ENCODE measurements at places on chromosomes 7 and 10.
A peak's percentile ranks its signal among the peaks of the same experiment; 100 is the strongest.

- no peak for DNase-seq
Measured at GRCh38 chr10:6108631-6109443, 20.0 kb downstream of the RBM17 start.

- no peak for DNase-seq
Measured at GRCh38 chr7:30634193-30634626, 39.5 kb downstream of the GARS1 start.

GRCh38 chr10:130472236-130472635 is 336.0 kb downstream of the GLRX3 start:
- DNase-seq = no peak

GRCh38 chr7:143352531-143353002 is 9.9 kb downstream of the FAM131B start:
- no peak for DNase-seq

DNA sequence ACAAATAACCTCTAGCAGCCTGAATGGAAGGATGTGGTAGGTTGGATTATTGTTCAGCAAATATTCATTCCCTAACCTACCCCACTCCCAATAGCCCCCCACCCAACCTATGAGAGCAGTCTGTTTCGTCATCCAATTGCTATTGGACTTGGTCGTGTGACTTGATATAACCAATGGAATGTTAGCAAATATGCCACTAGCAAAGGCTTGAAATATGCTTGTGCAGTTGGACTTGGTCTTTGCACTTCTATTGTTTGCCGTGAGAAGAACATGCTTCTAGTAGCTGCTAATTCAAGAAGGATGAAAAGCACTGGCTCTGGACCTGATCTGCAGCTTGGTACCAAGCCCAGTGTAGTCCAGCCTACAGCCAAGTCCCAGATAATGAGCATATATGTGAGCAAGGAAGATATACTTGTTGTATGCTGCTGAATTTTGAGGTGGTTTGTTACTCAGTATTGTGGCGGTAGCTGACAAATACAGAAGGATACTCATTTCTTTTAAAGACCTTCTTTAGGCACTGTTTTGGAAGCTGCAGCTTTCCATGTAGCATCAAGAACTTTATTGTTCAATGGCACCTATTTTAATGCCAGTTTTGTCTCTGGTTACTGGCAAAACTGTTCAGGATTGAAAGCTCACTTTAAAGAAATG is 180.4 kb downstream of the EXOC4 start:
- DNase-seq = no peak

DNA sequence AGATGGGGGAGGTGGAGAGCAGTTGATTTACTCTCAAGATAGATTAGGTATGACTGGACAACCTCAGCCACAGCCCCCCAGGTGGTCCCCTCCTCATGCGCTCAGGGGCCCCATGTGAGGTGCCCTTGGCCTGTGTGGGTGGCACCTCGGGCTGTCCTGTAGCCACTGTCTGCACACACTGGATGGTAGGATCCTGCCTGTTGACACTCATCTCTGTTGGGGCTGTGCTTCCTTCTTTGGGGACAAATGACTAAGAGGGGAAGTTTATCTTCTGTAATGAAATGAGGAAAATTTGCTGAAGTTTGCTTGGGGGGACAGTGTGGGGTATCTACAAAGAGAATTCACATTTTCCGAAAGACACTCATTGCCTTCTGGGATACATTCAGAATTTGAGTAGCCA is 53.6 kb upstream of the ANTXRL start:
- no peak for DNase-seq

DNA sequence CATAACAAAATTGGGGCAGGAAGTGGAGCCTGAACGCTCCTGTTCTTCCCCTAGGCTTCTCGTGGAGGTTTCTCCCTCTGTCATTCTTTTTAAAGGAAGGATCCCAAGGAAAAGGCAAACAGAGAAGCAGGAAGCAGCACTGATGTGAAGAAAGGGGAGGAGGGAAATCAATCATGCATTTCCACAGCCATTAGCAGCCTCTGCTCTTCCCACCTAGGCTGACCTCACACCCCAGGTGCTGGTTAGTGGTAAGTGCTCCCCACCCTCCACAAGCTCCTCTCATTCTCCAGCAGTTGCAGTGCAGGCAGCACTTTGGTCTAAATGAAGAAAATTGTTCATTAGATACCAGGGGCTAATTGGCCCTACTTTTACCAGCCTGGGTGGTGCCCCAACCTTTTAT is 2.6 kb downstream of the CRHR2 start:
- DNase-seq = no peak

DNA sequence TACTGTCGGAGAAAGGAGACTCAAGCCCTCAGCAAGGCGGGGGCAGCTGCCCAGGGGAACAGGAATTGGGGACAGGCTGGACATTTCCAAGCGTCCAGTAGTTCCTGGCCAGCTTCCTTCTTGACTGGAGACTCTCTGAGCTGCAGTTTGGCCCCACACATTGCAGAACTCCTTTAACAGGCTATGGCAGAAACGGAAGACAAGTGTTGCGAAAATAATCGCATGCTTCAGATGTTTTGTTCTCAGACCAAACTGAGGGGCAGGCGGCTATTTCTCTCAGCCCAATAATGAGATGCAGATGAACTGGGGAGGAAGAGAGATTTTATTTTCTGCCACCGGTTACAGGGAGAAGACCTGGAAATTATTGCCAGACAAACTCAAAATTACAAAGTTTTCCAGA is 88.0 kb upstream of the PFKP start:
- no peak for DNase-seq

- DNase-seq = no peak
Measured at GRCh38 chr10:74823791-74824183, 2.6 kb upstream of the KAT6B start.

- DNase-seq = no peak
Measured at GRCh38 chr10:20714518-20714917, 182.6 kb downstream of the NEBL start.

- no peak for DNase-seq
Measured at GRCh38 chr10:76114581-76115001, 683.2 kb downstream of the LRMDA start.

DNA sequence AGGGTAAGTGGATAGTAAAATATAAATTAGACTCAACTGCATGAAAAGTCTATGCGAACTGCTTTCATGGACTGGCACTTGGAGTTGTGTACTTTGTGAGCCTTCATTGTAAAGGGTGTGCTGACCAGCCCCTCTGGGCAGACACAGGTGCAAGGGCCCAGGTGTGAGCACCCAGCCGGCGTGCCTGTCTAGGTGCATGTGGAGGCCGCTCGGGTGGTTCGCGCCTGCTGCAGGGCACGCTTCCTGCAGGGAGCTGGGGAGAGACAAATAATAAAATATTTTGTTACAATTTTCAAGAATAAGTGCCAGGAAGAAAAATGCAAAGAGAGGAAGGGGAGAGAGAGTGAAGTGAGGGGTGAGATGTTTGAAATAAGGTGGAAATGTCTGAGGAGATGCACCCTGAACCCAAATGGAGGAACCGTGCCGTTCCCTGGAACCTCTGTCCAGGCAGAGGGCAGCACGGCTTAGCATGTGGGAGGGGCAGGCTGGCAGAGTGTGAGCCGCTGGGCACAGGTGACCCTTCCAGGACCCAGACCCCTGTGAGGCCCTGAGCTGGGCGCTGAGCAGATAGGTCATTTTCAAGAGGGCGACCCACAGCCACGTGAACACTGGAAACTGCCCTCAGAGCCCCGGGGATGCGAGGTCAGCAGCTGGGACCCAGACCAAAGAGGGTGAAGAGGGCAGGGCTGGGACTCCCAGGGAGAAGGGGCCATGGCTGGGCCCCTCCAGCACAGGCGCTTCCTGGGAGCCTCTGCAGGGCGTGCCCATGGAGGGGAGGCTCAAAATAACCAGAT is 28.7 kb downstream of the RNF32 start:
- no peak for DNase-seq

DNA sequence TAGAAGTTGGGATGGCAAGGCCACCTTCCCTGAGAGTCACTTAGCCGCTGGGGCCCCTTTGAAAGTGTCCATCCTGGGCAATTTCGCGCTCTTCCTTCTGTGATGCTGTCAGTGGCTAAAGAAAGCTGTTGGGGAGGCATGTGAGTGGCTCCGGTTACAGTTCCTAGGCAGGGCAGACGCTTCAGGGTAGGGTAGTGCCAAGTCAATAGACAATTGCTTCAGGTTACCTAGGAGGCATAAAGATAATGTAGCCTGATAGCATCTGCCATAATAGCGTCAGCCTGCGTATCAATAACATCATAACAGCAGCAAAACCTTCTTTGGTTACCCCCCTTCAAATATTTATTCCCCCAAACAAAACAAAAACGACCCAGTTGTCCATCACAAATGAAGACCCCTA is at the start of gene FAM107B:
TSS of gene FAM107B (minus strand) at position 101 of the 400 bp plus-strand sequence. CDS start 234 bp downstream, outside the sequence.
- no peak for DNase-seq

DNA sequence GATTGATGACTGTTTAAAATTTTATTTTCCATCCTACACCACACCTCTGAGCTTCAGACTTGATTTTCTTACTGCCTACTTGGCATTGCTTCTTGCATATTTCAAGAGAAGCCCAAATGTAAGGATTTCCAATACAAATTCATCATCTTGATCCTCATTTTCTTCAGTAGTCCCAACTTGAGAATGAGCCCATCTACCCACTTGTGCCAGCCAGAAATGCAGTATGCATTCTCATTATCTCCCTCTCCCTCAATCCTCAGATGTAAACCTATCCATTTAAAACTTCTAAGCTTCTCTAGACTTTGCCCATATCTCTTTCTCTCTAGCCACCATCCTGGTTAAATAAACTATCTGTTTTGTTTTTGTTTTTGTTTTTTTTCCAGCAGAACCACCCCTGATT is 22.4 kb upstream of the EGFR start:
- DNase-seq = no peak

- DNase-seq = no peak
Measured at GRCh38 chr10:78915190-78915518, 153.6 kb upstream of the ZMIZ1 start.

- no peak for DNase-seq
Measured at GRCh38 chr7:45236666-45237065, 79.1 kb downstream of the RAMP3 start.

- no peak for DNase-seq
Measured at GRCh38 chr10:57964351-57964750, 303.3 kb downstream of the IPMK start.

DNA sequence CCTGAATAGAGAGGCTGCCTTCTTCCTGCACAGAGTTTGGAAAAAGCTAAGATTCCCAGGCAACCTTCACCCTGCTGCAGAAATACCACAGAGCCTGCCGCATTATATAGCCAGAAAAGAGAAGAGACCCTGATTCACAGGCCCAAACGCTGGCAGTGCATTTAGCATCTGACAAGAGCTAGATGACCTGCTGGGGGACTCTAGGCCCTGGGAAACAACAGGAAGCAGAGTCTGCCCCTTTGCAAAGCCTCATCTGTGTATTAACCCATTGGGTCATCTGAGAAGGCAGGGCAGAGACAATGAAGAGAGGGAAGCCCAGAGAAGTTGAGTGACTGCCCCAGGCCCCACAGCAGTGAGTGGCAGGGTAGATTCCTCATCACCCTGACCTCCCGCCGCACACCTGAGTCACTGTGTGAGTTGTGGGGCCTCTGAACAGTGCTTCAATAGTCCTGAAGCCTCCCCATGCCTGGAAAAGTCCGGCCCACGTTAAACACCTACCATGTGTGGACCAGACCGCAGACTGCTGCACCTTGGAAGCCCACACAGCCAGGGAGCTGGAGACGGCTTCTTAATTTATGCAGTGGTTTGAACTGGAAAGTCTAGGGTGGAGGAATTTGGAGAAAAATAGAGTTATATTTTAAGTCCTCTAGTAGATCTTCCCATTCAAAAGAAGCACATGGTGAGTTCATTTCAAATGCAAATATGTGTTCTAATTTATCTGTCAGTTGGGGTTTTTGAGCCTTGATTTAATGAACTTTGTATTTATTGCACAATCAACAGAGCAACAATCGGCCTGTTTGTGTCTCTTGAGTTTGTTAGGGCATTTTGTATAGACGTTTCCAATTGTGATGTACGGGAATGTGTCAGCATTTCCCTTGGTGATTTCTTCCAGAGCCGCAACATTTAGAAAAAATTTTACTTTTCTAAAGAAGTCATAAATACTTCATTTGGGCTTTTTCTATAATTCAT is 80.4 kb upstream of the GPR26 start:
- no peak for DNase-seq

GRCh38 chr10:58044072-58044471 is 223.6 kb downstream of the IPMK start:
- DNase-seq = no peak

DNA sequence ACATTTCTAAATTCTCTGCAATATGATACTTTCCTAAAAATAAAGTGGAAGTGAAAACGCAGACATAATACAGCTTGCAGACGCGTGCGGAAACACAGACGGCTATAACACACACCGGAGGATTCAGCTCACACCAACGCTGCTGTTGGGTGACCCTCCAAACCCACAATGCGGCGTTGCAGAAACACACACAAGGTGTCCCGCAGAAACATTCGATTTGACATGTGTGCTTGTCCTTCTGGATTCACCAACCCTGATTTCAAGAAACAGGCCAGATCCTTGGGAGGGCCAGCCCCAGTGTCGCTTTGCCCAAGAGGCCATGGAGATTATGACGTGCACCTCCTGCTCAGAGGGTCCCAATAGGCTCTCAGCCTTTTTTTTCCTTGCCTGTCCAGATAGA is 136.7 kb upstream of the TCERG1L start:
- no peak for DNase-seq

GRCh38 chr10:132365102-132365501 is 31.9 kb upstream of the PWWP2B start:
- no peak for DNase-seq

DNA sequence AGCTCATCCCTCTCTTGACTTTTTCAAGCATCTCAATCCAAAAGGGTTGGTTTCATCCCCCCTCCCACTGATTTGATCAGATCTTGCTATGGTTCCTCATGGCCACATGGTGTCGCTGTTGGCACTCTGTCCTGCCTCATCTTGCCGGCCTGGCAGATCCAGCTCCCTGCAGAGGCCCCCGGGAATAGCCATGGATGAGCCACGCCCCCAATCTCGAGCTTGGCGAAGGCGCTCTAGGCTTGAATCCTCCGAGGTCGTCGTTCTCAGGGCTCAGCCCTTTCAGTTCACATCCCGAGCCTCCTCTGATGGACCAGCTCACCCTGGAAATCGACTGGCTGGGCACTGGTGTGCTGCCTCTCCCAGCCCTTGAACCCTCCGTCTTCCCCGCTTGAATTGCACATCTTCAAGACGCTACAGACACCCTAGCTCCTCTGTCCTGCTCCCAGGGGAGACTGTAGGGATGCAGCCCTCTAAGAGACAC is 628.7 kb downstream of the TYW1 start:
- DNase-seq = peak; percentile 1

DNA sequence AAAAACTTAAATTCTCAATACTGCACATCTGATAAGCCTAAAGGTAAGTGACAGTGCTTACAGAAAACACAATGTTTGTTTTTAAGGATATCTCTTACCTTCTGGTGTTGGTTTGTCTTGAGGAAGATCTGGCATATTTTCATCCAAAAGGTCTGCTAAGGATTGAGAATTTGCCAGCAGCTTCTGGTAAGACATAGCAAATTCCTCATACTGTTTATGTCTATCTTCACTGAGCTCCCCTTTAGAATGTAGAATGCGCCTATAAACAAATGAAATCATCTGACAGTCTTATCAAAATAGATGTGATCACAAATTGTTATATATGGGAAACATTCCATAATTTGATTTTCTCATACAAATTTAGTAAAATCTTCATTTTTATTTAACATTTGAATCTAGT is 28.7 kb downstream of the UPF2 start:
- DNase-seq = no peak

GRCh38 chr7:24438232-24438631 is 135.0 kb upstream of the PALS2 start:
- DNase-seq = no peak

GRCh38 chr7:92606985-92607384 is 16.8 kb upstream of the FAM133B start:
- DNase-seq = no peak

- no peak for DNase-seq
Measured at GRCh38 chr10:127563718-127564553, 14.8 kb downstream of the NPS start.
